ENCODE measurements at places on chromosomes 12 and 14. TPM values are rescaled to one million over a fixed set of nuclear protein-coding genes. Genes with fewer than 3 reads are reported as not detected.

Gene ARHGDIB
- total RNA-seq = 28.3 TPM

Gene PPM1H
- total RNA-seq = 3.4 TPM

Gene FGF23
- not detected for total RNA-seq

DNA sequence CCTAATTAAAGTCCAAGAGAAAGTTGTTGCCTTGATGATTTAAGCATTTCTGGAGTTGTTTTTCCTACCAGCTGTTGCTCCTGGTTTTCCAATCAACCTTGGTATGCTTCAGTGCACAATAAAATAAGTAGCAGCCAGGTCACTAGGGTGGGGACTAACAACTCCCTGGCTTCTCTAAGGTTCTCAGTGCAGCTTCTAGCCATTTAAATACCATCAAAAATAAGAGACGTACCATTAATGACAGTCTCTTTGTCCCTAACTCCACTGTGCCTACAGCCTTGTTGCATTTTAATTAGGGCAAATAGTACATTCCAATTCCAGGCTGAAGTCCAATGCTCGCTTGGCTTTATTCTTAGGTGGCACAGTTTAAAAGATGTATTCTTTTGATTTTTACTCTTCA is 11.8 kb downstream of the STON2 start:
- H3K27ac ChIP-seq = no peak overlapping the region
- no peaks in the 10 kb centered on the region for H3K4me1 ChIP-seq
- no peak for DNase-seq

DNA sequence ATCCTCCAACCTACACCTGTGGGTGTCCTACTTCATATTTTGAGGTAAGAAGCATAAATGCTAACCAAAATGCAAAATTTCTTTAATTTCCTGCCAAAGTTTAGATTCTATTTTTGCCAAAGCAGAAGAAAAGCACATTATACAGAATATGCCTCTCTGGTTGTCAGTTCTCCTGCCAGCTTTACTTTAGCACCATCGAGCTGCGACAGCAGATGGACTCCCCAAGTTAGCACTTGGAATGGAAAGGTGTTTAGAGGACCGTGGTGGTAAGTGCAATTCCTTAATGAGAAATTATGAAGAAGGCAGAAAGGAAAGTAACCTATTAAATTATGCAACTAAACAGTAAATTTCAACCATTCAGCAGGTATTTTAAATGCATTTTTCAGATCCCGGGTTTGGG is 326.6 kb downstream of the RERGL start:
- no peaks in the 10 kb centered on the region for H3K36me3 ChIP-seq
- H3K27me3 ChIP-seq = no peaks in the 10 kb centered on the region
- no peak overlapping the region for H3K4me3 ChIP-seq
- no peak overlapping the region for H3K27ac ChIP-seq
- H3K4me1 ChIP-seq = no peaks in the 10 kb centered on the region
- no peak for DNase-seq

GRCh38 chr14:96363751-96364336 is 518 bp downstream of the GSKIP start:
- no peaks in the 10 kb centered on the region for H3K27me3 ChIP-seq
- peak; percentile 50 for DNase-seq
- H3K4me3 ChIP-seq = peak overlapping the region; percentile 58
- peaks cover 38% of the 10 kb centered on the region for H3K4me1 ChIP-seq
- H3K27ac ChIP-seq = peak overlapping the region; percentile 95
- no peaks in the 10 kb centered on the region for H3K36me3 ChIP-seq

DNA sequence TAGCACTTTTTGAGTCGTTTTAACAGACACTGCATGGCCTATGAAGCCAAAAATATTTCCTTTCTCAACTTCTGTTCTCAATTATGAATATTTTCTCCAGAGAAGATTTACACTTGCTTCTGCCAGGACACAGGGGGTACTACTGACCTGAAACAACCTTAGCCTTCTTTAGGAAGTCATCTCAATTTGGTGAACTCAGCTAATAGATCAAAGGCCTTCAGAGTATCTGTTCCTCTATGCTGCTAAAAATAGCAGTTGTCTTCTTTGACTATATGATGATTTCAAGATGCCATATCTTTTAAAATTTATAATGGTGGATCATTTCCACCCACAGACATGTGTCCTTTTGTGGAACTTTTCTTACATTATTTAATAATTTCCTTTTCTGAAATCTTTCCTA is 14.0 kb upstream of the NDUFA12 start:
- no peak overlapping the region for H3K27ac ChIP-seq
- peaks cover 7% of the 10 kb centered on the region for H3K36me3 ChIP-seq
- no peak for DNase-seq
- H3K27me3 ChIP-seq = no peaks in the 10 kb centered on the region
- no peak overlapping the region for H3K4me3 ChIP-seq
- H3K4me1 ChIP-seq = no peaks in the 10 kb centered on the region

- DNase-seq = no peak
- no peaks in the 10 kb centered on the region for H3K27me3 ChIP-seq
- no peak overlapping the region for H3K27ac ChIP-seq
- no peaks in the 10 kb centered on the region for H3K4me1 ChIP-seq
Measured at GRCh38 chr12:122471324-122472226, 29.2 kb downstream of the ZCCHC8 start.

GRCh38 chr12:94872671-94872970 is 130.9 kb downstream of the NDUFA12 start:
- H3K27ac ChIP-seq = peak overlapping the region; percentile 38
- H3K27me3 ChIP-seq = peaks cover 11% of the 10 kb centered on the region
- H3K4me1 ChIP-seq = peaks cover 7% of the 10 kb centered on the region
- no peak overlapping the region for H3K4me3 ChIP-seq
- H3K36me3 ChIP-seq = no peaks in the 10 kb centered on the region
